ENCODE measurements at places on chromosomes 2 and 18.

- DNase-seq: no peak
Observed at GRCh38 chr2:156023229-156023869, 309.2 kb downstream of the NR4A2 start.

GRCh38 chr2:134178138-134178877 lies 75.6 kb upstream of the MGAT5 start:
- DNase-seq: no peak

DNA sequence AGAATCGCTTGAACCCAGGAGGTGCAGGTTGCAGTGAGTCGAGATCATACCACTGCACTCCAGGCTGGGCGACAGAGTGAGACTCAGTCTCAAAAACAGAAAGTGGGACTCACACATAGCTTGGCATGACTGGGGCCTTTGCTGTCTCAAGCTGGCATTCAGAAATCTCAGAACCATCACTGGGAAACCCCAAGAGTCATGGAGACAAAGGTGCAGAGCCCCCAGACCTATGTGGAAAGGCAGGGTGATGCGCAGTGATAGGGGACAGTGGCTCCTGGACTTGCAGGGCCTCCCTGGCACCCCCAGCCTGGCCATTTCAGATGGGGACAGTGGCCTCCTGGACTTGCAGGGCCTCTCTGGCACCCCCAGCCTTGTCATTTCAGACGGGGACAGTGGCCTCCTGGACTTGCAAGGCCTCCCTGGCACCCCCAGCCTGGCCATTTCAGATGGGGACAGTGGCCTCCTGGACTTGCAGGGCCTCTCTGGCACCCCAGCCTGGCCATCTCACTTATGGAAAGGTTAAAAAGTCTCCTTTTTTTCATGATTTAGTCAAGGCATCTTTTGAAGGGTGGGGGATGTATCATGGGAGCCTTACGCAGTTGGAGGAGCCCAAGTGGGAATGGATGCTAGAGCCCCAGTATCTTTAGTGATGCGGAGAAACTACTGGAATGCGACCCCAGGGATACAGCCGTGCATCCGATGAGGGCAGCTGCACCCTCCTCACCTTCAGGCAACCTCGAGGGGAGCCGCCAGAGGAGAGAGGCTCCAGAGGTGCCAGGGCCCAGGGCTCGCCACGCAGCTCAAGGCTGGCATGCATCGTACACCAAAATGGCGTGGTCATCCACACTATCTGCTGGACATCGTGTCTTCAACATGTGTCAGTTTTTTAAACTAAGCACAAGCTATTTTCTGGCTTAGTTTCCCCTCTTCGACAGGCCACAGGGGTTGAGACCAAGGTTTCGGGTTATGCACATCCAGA lies 30.5 kb downstream of the ZNF516 start:
- no peak for DNase-seq

DNA sequence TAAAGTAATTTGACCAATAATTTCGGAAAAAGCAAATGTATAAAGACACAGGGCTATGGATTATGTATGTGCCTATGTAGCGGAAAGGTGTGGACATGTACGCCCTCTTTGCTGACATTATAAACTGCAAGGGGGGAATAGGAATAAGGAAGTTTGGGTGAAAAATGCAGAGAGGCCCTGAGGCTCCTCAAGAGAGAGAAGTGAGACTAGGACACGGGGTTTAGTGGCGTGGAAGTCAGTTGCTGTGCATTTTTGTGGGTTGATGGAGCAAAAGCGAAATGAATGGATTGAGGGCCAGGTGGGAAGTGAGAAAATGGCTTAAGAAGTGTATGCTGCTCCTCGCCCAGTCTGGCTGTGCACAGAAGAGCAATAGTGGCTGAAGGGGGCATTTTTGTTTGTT lies 96.2 kb upstream of the B3GNT7 start:
- DNase-seq: no peak

DNA sequence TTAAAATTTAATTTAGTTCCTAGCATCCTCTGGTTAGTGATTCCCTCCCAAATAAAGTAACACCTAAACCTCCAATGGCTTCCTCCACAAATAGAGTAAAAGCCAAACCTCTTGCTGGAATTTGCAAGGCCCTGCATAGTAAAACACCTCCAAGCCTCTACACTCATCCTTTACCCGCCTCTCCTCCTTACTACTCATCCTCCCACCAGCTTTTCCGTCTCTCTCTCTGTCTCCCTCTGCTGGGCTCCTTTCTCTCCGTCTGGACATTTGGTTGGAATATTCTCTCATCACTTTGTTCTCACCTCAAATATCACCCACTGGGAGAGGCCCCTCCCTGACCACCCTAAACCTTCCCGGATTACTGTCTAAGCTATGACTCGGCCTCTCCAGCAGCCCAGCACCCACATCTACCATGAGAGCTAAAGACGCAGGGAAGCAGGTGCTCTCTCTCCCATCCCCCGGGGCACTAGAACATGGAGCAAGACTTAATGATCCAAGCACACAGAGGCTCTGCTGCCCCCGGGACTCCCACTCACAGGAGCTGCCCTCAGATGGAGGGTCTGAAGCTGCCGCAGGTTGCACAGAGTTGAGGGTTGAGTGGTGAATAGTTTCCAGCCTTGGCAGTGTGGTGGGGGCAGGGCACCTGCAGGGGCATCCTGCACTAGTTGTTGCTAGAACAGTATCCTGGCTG lies 167.2 kb downstream of the FBXO15 start:
- no peak for DNase-seq

GRCh38 chr2:115160531-115161080 lies 718.2 kb downstream of the DPP10 start:
- DNase-seq: peak; percentile 23

DNA sequence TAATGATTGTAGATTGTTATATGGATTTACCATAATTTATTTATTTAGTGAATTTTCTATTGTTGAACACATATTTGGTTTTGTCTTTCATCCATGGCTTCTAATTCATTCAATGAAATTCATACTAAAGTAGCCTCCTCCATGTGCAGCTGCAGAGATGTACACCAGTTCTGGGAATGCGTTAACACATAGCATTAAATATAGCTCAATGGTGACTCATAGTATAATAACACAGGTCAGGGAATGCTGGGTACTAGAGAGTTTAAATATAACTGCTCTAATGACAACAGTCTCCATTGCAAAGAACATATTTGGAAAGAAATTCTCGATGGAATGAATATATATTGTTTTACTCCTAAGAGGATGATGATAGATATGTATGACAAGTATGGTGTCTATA lies 1190.2 kb upstream of the NRXN1 start:
- no peak for DNase-seq

DNA sequence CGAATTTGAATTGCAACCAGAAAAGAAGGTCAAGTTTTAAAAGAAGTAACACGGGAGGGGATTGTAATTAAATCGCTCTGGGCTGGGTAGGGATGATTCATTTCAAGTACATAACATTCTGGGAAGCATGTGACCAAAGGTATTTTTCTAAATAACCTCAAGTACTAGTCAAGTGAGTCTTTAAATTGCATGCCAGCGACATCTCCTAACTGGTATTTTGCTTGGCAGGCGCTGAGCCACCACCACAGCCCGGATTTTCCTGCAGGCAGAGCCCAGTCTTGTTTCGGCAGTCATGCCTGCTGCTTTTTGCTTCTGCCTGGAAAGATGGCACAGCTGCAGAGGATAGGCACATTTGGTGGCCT lies 33.7 kb upstream of the NPAS2 start:
- DNase-seq: no peak

- no peak for DNase-seq
Observed at GRCh38 chr2:64145119-64145518, 899 bp upstream of the PELI1 start.

DNA sequence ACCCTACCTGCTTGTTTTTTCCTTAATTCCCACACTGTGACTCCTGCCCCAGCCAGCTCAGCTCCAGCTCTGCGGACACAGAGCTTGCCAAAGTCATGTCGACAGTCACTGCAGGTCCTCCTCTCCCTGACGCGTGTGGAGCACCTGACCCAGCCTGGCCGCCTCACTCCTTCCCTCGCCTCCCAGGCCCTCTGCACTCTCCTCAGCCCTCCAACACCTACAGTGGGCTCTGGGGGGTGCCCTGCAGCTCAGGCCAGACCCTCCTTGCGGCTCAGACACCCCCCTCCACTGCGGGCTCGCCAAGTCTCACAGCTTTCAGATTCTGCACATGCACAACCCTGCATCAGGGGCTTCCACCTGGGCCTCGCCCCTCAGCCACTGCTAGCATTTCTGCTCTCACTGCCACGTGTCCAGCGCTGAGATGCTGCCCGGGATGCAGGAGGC lies 68.3 kb downstream of the NDUFA10 start:
- DNase-seq: no peak

GRCh38 chr2:58497168-58497567 lies 256.0 kb upstream of the FANCL start:
- no peak for DNase-seq

DNA sequence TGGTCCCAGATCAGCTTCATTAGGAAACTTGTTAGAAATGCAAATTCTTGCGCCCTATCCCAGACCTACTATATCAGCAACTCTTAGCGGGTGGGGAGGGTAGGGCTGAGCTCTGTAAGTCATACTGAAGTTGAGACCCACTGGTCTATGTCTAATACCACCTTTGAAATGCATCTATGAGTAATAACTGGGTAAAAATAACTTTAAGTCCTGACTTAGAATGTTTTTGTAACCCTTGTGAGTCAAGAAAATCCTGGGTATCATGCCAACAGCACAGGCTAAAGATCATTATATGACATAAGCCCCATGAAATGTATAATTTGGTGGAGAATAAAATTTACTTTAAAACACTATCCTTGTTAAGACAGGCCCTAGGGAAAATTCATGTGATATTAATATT lies 41.4 kb downstream of the PRKD3 start:
- DNase-seq: no peak

GRCh38 chr18:2970772-2971659 lies 41.9 kb downstream of the LPIN2 start:
- no peak for DNase-seq

DNA sequence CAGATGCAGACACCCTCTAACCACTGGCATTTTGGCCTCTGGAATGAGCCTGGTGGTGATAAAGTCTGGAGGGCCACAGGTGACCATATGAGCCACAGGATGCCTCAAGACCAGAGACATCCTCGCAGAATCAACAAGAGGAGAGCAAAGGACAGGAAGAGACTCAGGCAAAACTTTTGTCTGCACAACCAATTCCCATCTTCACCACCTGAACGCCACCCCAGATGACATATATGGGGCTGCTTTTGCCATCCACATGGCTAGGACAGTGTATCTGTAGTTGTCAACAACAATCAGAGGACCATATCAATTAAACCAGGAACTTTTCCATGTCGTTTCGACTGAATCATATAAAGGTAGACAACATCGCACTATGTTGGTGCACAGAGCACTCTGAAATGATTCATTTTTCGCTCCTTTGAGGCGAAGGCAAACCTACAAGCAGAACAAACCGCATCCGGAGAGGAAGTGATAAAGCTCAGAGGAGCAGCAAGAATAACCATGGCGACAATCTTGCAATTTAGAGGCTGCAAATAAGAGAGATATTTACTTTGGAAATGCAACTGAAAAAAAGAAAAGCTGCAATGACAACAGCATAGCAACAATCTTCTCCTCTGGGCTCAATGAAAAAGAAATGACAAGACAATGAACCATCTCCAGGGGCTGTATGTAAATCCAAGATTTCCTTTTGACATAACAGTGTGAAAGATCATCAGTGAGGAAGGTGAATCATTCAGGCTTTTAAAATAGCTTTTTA lies 204.5 kb downstream of the ARL4C start:
- no peak for DNase-seq

DNA sequence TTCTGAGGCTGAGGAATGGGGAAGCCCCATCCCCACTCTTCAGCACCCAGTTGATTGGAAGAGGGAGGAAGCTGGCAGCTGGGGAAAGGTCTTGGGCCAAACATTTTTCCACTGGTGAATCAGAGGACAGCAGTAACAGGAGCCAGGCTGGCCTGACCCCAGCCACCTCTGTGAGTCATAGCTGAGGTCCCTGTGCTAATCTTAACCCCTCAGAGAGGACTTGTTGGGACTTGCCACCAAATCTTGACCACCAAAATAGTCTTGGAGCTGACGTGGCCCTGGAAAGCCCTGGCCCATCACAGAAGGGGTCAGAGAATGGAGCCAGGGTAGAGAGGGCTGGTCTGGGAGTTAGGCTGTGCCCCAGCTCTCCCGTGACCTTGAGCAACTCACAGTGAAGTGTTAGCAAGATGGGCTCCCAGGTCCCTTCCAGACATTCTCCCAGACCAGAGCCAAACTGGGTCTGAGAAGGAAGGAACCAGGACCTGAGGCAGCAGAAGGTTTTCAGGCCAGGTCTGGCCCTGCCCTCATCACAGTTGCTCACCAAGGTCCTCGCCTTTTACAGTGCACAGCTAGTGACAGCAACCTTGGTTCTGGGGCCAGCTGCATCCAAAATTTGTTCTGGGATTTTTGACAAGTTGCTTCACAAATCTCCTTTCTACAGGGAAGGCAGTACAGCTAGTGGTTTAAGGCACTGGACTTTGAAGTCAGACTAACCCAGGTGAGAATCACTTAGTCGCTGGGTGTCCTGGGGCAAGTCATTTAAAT lies 266.6 kb downstream of the CYP26B1 start:
- peak; percentile 30 for DNase-seq
